Activated CD4-positive, alpha-beta T cell treated with anti-CD3 and anti-CD28 coated beads, Interleukin-2, amount 50 U/mL, for 48 hours (primary cell): ENCODE measurements at places on chromosomes 16 and 17.
A peak's percentile ranks its signal among the peaks of the same experiment; 100 is the strongest.

- no peak for DNase-seq
These were observed 33.7 kb downstream of the TEKT3 start for GRCh38 chr17:15307710-15308111.

DNA sequence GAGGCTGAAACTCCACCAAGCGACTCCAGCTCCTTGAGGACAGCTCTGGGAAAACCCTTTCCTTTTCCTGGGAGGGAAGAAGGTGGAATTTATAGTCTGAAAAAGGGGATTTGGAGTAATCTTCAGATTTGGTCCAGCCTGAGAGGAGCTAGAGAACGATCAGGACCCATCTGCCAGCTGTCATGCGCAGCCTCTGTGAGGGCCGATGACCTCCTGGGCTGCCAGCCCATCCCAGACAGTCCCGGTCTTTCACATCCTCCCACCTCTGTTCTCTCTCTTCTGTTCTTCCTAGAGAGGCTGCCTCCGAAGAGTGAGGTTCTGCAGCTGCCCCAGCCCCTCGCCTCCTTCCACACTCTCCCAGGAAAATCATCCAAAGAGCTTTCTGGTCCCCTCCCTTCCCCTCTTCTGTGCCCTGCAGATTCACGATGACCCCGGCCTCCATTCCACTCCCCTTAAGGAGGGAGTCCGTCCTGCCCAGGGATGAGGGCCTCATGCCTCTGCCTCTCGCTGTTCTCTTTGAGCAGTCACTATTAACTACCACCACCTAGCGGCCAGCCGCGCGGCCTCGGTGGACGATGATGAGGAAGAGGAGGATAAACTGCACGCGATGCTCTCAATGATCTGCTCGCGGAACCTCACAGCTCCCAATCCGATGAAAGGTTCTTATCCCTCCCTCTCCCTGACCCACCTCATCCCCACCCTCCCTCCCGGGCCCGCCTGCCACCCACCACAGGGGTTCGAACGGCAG, 29.6 kb downstream of the SGSM2 start:
- no peak for DNase-seq

DNA sequence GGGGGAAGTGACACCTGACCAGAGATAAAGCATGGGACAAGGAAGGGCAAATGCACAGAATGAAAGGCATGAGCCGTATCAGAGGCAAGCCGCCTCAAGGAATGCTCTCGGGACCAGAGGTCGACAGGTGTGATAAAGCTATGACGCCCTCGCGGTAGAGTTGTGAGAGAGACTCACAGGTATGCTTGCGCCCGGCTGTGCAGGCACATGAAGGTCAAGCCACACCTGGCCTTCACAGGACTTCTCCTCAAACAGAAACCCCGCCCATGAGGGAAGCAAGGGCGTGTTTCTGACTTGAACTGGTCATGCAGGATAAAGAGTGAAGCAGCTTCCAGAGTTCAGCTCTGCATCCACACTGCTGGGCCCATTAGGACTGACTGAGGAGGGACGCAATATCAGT, 7.8 kb downstream of the NCBP3 start:
- no peak for DNase-seq

GRCh38 chr17:43140396-43141332, 15.5 kb upstream of the BRCA1 start:
- DNase-seq = no peak

- DNase-seq = peak; percentile 76
These were observed 12.6 kb upstream of the OR1F1 start for GRCh38 chr16:3175157-3176093.

GRCh38 chr17:57888311-57889216, 38.7 kb upstream of the MRPS23 start:
- no peak for DNase-seq

- DNase-seq = no peak
These were observed 756 bp upstream of the USP7 start for GRCh38 chr16:8964462-8964861.

DNA sequence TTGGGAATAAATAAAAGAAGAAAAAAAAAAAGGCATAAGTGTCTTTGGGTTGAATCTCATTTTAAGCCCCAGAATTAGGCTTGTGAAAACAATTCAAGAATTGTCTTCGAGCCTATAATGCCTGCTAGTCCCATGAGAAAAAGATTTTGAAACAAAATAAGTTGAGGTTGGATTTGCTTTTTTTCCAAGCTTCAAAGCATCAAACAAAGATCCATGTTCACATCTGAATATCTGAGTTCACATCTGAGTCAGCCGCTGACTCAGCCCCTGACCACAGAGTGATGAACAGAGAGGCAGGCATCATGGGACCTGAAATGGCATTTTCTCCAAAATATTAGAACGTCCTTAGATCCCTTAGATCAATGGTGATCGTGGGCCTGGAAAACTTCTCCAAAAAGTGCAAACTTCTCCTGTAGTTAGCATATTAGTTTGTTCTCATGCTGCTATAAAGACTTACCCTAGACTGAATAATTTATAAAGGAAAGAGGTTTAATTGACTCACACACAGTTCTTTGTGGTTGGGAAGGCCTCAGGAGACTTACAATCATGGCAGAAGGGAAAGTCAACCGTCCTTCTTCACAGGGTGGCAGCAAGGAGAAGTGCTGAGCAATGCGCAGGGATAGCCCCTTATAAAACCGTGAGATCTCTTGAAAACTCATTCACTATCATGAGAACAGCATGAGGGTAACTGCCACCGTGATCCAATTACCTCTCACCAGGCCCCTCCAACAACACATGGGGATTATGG, 294.6 kb upstream of the HSBP1 start:
- no peak for DNase-seq

DNA sequence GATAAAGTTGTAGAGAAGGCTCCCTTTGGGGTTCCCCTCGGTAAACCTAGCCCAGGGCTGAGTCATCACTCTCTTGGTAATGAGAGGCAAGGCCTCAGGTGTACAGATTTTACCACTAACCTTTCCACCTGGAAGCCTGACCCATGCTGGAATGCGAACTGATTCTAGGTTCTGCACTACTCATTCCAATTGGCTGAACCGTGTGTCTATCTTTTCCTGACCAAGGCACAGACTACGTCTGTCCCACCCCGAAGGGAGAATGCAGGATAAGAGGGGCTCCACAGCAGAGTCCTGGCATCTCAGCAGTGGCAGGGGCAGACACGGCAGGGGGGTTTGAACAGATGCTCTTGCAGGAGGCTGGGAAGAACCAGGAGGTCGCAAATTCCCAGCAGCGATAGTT, 65.4 kb upstream of the B4GALNT2 start:
- no peak for DNase-seq

GRCh38 chr16:79721270-79721669, 120.7 kb upstream of the MAF start:
- no peak for DNase-seq
